ENCODE measurements at places on chromosomes 6 and 20.

- no peak for DNase-seq
These were observed 146.4 kb upstream of the GGTLC1 start for GRCh38 chr20:24134930-24135329.

DNA sequence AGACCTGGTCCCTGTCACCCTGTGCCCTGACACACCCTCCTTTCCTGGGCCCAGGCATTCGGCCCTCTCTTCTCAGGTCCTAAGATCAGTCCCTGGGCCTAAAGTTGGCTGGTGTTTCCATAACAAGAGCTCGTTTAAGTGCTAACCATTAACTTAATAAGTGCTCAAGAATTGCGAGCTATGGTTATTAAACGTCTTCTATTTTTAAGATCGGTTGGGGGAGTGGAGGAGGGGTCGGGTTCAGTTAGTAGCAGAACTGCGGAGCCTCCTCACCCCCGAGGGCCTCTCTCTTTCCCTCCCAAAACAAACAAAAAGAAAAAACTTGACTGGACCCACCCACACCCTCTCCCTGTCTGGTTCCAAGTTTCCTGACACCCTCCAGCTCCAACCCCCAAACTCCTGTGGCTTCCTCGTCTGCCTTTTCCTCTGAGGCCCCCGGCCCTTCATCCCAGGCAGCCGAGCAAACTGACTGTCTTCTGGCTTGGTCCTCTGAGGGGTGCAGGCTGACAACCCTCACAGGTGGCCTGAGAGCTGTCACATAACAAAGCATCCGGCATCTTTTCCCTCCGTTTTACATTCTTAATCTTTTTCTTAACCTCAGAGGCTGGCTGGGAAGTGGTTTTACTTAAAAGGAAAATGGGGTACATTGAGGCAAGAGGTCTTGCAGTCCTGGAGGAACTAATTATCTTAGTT, 2.0 kb downstream of the STK35 start:
- DNase-seq, result no peak

DNA sequence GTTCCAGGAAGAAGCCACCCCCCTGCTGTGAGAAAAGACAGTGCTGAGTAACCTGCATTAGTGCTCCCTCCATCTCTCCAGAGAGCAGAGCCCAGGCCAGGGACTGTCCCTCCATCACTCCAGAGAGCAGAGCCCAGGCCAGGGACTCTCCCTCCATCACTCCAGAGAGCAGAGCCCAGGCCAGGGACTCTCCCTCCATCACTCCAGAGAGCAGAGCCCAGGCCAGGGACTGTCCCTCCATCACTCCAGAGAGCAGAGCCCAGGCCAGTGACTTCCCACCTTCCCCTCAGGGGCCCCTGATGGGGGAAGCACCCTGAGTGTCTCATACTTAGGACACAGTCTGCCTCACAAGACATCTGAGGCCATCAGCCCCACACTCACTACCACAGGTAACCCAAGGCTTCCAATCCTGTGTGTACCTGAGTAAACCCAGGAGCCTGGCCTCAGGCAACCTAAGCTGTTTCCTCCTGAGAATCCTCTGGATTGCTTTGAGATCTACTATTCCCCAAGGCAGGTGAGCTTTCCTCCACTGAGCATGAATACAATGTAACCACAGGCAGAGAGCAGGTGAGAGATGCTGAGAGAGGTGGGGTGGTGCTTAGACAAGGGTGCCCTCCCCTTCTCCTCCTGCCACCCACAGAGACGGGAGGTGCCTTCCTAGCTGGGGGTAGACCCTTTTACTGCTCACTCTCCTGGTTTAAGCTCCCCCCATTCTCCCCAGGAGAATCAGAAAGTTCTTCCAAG, 4.9 kb downstream of the TBXT start:
- DNase-seq, result no peak

GRCh38 chr6:14524319-14524718, 406.7 kb downstream of the CD83 start:
- no peak for DNase-seq

- DNase-seq, result no peak
These were observed 94.5 kb upstream of the RPS6KA2 start for GRCh38 chr6:166721576-166721975.

GRCh38 chr6:121319112-121319553, 15.1 kb downstream of the TBC1D32 start:
- no peak for DNase-seq

DNA sequence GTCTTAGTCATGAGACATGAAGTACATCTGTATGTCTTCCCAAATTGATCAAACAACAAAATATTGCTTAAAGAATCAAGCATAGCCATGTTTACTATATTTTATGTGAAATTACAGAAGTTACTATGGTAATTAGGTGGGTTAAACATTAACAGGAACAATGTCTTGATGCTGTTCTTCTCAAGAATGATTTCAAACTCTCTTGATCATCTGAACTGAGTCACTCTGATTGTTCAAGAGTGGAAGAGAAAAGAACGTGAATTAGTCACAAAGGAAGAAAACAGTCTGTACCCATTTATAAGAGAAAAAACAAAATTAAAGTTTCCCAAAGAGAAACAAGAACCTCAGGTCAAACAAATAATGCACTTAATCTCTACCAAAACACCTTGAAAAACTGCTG, 62.2 kb upstream of the NUP153 start:
- DNase-seq, result no peak

DNA sequence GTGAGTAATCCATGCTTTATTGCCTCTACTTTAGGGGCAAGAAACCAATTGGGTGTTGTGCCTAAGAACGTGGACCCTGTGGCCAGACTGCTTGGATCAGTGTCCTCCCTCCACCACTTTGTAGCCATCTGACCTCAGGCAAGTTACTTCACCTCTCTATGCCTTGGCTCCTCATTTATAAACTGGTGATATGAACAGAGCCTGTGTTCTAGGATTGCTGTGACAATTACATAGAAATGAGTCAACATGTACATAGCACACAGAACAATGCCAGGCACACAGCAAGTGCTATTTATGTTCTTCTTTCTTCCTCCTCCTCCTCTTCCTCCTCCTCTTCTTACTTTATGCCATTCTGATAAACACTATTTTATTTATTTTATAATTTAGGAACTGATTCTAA, 339.4 kb downstream of the CD83 start:
- DNase-seq, result no peak

DNA sequence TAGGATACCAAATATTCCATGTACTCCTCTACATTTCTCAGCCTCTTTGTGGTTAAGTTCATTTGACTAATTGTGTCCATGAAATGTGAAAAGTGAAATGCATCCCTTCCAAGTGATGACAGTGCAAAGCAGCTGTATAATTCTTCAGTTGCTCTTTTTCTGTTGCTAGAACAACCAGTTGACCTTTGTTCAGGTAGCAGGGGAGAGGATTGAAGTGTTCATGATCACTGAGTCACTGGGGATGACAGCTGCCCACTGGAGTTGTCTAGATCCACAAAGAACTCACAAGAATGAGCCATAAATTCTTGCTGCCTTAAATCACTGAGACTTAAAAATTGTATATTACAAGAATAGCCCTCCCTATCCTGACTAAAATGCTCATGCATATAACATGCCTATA, 254.6 kb downstream of the EPHA7 start:
- DNase-seq, result no peak

- DNase-seq, result no peak
These were observed 109.5 kb upstream of the CD93 start for GRCh38 chr20:23195636-23196035.

DNA sequence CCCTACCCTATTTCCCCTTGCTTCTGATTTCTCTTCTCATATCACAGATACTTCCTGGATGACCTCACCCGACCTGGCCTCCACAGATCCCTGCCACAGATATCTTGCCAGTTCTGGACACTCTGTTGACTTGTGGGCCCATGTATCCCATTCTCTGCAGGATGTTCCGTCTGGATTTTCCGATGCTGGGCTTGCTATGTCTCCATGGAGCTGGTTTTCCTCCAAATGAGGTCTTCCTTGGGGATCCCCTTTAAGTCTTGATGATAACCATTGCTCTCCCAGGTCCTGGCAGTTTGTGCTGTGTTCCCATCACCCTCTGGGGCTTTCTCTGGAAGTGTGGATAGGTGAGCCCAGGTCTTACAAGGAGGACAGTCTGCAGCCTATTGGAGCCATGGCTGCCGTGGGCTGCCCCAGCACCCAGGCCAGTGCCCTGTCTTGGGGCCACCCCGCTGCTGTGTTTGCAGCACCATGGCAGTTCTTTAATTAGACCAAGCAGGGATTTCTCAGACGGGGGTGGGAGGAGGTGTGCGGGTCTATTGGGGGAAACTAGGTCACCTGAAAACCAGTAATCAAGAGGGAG, 23.9 kb downstream of the PPP1R16B start:
- no peak for DNase-seq
